ENCODE measurements at places on chromosomes 7 and 10. TPM values are rescaled to one million over a fixed set of nuclear protein-coding genes. Genes with fewer than 3 reads are reported as not detected.

KAZALD1 gene
- total RNA-seq: 11.9 TPM

AGAP9 gene
- 6.5 TPM for total RNA-seq

TMEM120A gene
- total RNA-seq: 26.0 TPM

UBE2D1 gene
- 14.0 TPM for total RNA-seq

NUB1 gene
- 27.6 TPM for total RNA-seq

SPDYE8 gene
- not detected for total RNA-seq

CH25H gene
- 0.78 TPM for total RNA-seq

ZPBP gene
- not detected for total RNA-seq

SMKR1 gene
- total RNA-seq: 0.59 TPM

EXOC6 gene
- total RNA-seq: 1.5 TPM

ZDHHC6 gene
- total RNA-seq: 20.2 TPM

CROT gene
- total RNA-seq: 12.5 TPM

WNT8B gene
- total RNA-seq: not detected

ZNF425 gene
- total RNA-seq: 2.2 TPM

UBTD1 gene
- 15.8 TPM for total RNA-seq

MGMT gene
- 19.4 TPM for total RNA-seq

AZGP1 gene
- total RNA-seq: not detected

STK17A gene
- total RNA-seq: 40.4 TPM

C10orf90 gene
- 5.9 TPM for total RNA-seq

ATRNL1 gene
- total RNA-seq: not detected

ORC5 gene
- 28.7 TPM for total RNA-seq

RPP30 gene
- 40.4 TPM for total RNA-seq

SEC61G gene
- 152 TPM for total RNA-seq

PLPP4 gene
- total RNA-seq: not detected

OR2A42 gene
- not detected for total RNA-seq

AVPI1 gene
- 20.9 TPM for total RNA-seq

TCAF1 gene
- 37.1 TPM for total RNA-seq

CHST12 gene
- 2.7 TPM for total RNA-seq

FAM131B gene
- total RNA-seq: 1.6 TPM

AQP1 gene
- 1.6 TPM for total RNA-seq

BAMBI gene
- 1.2 TPM for total RNA-seq

OR2A1 gene
- total RNA-seq: under 0.01 TPM

METTL27 gene
- total RNA-seq: 5.5 TPM

ASNS gene
- 32.1 TPM for total RNA-seq

CCNY gene
- 38.9 TPM for total RNA-seq

SPDYE2B gene
- total RNA-seq: not detected

ZP3 gene
- 1.8 TPM for total RNA-seq

BEND7 gene
- total RNA-seq: 1.5 TPM

ZNF804B gene
- total RNA-seq: not detected

CUZD1 gene
- total RNA-seq: 0.59 TPM

LRRC18 gene
- not detected for total RNA-seq

MORN4 gene
- 3.7 TPM for total RNA-seq

PGAM2 gene
- total RNA-seq: 0.37 TPM

CXCL12 gene
- total RNA-seq: 0.20 TPM
